ENCODE measurements at places on chromosomes 1 and 21.

DNA sequence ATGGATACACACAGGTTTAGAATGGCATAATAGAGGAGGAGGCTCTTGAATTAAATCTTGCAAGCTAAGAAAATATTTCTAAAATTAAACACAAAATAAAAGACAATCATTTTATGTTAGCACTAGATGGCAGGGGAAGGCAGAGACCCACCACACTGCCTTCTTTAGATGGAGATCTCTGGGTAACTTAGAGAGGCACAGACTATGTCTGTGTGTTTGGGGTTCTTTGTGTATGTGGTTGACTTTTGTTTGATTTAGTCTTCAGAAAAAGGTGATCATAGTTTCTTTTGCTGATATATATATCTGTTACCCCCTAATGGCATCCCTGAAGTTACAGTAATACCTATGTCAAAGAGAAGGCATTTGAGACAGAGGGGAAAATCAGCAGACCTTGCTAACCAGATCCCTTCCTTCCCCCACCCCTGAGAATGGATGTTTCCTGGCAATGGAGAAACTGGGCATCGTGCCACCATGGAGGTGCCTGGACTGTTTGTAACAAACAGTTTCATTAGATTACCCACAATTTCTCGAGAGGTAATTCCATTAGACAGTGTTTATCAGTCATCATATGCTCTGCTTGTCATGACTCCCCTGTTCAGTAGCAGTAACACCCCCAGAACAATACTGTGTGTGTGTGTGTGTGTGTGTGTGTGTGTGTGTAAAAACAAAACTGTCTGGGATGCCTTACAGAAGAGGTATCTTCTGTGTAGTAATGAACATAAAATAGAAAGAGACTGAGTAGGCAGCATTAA is 228.3 kb upstream of the DEPDC1 start:
- DNase-seq: no peak

- DNase-seq: no peak
Measured at GRCh38 chr1:197314682-197315081, 46.6 kb downstream of the CRB1 start.

DNA sequence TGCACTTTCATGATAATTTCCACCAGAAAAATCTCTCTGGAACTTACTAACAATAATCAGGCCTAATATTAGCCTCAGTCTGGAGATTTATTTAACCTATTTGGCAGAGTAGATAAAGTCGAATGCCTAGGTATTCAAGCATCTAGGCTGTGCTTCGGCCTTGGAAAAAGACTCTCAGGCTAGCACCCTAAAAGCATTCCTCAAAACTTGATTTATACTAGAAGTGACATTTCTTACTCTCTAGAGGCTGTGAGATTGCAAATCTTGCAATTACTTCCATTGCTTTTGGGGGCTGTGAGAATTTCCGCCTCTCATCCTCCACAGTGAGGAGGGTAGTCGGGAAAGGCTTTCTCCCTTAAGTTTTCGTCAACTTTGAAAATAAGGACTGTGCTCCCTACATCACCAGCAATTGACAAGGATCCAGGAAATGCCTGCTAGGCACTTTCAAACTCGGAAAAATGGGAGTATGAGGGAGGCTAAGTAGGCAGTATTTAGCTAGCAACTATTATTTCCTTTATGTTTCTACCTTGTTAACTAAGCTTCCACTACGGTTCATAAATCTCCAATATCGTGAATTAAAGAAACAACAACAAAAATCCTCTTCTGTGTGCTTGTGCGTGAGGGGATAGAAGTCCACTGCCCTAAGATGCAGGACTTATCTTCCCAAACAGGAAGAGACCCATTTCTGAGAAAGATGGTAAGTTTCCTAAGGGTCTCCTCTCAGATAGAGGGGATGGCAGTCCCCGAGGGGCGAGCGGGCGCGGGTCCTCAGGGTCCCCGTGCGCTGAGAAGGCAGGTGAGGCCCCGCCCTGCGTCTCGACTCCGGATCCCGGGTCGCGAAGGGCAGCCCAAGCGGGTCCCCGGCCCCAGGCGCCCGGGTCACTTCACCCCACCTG is 1.1 kb upstream of the LMO4 start:
- DNase-seq: no peak

GRCh38 chr1:76607717-76608116 is 259.6 kb upstream of the ST6GALNAC5 start:
- no peak for DNase-seq

- DNase-seq: no peak
Measured at GRCh38 chr1:30872948-30873263, 35.7 kb downstream of the SDC3 start.

DNA sequence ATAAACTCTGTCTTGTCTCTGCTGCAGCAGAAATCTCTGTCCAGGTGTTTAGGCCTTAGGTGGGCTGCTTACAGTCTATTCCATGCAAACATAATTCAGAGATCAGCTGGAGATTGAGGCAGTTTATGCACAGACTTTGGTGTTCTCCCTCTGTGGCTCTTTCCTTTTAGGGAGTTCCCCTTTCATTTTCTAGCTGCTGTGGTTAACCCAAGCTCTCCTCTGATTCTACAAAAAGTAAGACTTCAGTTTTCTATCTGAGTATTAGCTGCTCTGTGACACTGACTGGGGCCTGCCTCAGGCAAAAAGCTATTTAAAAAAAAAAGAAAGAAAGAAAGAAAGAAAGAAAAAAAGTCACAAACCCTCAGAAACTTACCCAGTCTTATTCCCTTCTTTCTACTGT is 211.1 kb downstream of the CAMTA1 start:
- no peak for DNase-seq

DNA sequence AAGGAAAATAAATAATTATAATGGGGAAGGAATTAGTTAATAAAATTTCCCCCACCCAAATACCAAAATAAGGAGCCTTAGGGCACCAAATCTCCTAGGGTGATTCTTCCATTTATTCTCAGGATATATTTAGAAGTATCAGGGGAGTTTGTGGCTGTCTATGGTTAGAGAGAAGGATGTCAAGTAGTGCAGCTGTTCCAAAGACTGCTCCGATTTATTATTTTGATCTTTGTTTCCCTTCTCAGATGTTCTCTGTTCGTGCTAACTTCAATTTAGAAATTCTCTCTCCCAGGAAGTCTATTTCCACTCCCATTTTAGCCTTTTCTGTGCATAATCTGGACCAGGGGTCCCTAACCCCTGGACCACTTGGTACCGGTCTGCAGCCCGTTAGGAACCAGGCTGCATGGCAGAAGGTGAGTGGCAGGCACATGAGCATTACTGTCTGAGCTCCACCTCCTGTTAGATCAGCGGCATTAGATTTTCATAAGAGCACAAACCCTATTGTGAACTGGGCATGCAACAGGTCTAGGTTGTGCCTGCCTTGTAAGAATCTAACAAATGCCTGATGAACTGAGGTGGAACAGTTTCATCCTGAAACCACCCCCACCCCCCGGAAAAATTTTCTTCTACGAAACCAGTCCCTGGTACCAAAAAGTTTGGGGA is 9.3 kb upstream of the MAST2 start:
- DNase-seq: no peak

DNA sequence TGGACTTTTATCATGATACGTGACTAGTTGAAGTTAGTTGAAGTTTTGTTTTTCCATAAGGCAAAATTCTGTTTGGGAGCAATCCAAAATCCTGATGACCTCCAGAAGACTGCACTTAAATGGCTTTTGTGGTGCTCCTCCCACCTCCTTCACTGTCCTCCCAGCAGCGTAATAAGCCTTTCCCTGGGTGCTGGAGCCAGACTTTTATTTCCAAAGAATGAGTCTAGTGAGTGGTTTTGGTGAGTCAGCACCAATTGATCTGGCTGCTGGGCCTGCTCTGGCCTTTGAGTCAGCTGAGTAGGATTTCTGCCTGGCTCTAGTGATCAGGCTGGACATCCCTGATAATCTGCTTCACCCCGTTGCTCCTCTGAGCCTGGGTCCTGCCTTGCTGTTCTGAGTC is 21.7 kb upstream of the KCND3 start:
- no peak for DNase-seq

- DNase-seq: no peak
Measured at GRCh38 chr1:222404710-222405109, 143.2 kb downstream of the HHIPL2 start.

DNA sequence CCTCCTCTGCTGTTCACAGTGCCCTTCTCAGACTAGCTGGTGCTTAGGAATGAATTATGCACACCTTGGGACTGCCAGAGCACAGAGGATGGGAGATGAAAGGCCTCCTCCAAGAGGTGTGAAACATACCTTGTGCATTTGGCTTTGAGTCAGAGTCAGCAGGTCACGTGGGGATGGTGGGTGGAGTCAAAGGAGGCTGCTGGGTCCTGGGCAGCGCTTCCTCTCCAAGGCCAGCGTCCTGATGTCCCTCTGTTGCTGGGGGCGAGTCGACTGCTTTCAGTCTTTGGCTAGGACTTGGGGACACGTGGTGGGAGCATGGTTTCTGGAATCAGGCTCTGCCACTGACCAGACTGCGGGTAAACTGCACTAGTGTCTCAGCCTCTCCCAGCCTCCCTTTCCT is 91.2 kb downstream of the AJAP1 start:
- no peak for DNase-seq

DNA sequence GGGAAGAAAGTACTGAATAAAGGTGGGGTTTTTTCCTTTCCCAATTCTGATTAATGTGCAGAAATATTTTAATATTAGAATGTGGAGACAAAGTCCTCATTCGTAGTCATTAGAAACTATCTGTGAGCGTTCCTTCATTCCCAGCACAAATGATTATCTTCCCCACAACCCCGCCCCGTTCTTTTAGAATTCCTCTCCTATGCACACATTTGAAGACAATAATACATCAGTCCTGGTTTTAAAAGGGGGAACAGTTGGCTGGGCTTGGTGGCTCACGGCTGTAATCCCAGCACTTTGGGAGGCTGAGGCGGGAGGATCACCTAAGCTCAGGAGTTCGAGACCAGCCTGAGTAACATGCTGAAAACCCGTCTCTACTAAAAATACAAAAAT is 876 bp downstream of the ALDH9A1 start:
- DNase-seq: no peak

- no peak for DNase-seq
Measured at GRCh38 chr1:153532181-153532580, 3.6 kb downstream of the S100A6 start.

DNA sequence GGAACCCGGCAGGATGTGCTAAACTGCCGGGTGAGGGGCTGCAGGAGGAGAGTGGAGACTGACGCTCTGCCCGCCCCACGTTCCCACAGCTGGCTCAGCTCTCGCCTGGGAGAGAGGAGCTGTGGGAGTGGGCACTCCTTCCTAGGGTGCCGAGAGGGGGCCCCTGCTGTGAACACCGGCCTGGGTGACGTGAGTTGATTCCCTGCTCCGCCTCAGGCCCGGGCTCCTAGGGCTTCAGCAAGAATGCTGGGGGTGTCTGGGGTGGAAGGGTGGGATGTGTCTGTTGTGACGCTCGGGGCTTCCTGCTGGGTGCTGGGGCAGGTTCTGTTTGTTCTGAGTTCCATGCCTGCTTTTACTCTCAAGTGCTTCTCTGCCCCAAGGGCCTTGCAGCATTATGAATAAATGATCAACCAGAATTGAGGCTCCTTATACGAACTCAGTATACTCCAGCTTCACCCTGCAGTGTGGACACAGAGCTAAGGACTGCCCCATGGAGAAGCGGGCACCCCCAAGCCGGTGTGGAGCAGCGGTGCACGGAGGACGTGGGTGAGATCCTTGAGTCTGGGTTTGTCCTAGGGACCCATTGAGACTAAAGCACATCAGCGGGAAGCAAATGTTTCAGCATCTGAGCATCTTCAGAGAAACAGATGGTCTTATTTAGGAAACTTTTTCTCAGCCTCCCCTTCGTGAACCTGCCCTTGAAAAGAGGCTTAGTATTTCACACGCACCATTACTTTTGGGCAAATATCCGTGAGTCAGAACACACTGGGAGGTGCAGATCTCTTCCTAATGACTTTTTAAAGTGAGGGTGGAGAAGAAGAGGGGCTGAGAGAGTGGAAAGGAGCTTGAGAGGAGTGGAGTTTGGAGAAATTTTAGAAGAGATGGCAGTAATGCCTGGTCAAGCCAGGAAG is 41.7 kb downstream of the SYT6 start:
- no peak for DNase-seq

DNA sequence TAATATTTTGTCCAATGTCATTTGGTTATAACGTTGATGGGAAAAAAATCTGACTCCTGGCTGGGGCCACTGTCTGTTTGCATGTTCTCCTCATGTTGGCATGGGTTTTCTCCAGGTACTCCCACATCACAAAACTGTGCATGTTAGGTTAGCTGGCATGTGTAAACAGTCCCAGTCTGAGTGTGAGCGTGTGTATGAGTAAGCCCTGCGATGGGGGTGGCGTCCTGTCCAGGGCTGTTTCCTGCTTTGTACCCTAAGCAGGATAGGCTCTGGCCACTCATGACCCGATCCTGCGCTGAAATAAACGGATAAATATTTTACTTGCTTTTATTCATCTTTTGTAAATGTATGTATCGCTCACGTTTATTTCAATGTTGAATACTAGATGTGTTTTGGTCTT is 13.5 kb downstream of the EFCAB14 start:
- no peak for DNase-seq

GRCh38 chr1:98133131-98133530 is 212.3 kb upstream of the DPYD start:
- no peak for DNase-seq

GRCh38 chr1:196684476-196684875 is 32.6 kb downstream of the CFH start:
- no peak for DNase-seq

DNA sequence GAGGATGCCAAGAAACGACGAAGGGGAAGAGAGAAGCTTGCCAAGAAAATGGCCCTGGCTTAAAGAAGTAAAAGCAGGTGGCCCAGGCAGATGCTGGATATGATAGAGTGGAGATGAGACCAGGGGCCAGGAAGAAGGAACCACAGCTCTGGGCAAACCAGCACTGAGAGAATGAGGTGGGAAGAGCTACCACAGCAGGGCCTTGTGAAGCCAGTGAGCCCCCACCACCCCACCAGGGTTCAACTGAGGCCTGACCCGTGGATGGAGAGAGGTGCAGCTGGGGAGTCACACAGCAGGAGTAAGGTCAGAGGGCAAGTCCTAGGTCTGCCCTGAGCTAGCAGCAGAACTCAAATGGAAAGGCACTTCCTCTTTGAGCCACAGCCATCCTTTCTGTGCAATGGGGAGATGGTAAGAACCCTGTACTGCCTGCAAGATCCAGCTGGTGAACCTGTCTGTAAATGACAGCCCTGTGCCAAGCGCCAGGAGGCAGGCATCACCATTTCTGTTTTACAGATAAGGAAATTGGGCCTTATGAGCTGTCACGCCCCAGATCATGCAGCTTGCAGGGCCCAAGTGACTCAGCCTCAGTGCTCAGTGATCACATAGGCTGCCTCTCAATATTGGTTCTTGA is 8.5 kb downstream of the SH3BGRL3 start:
- no peak for DNase-seq

GRCh38 chr21:21384977-21385376 is 386.8 kb downstream of the NCAM2 start:
- no peak for DNase-seq

GRCh38 chr1:243924588-243925349 is 74.7 kb upstream of the AKT3 start:
- no peak for DNase-seq

GRCh38 chr1:184260382-184260781 is 126.4 kb upstream of the C1orf21 start:
- no peak for DNase-seq

DNA sequence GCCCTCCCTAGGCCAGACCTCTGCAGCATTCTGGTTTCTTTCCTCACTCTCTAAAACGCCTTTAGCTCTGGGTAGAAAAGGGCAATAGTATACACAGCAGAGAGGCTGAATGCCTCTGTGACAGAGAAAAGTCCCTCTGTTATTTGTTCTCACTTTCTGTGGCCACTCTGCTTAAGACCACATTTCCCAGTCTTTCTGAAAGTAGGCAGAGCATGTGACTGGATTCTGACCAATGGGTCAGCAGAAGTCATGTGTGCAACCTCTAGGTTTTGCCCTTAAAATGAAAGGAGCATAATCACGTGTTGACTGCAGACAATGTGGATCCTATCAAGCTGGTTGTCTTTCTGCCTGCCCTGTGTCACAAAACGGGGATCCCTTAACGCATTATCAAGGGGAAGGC is 79.7 kb upstream of the MARK1 start:
- DNase-seq: no peak
